ENCODE measurements at places on chromosomes 13 and 19.

GRCh38 chr19:36267061-36267845 is 52.3 kb downstream of the ZNF146 start:
- no peak for DNase-seq

DNA sequence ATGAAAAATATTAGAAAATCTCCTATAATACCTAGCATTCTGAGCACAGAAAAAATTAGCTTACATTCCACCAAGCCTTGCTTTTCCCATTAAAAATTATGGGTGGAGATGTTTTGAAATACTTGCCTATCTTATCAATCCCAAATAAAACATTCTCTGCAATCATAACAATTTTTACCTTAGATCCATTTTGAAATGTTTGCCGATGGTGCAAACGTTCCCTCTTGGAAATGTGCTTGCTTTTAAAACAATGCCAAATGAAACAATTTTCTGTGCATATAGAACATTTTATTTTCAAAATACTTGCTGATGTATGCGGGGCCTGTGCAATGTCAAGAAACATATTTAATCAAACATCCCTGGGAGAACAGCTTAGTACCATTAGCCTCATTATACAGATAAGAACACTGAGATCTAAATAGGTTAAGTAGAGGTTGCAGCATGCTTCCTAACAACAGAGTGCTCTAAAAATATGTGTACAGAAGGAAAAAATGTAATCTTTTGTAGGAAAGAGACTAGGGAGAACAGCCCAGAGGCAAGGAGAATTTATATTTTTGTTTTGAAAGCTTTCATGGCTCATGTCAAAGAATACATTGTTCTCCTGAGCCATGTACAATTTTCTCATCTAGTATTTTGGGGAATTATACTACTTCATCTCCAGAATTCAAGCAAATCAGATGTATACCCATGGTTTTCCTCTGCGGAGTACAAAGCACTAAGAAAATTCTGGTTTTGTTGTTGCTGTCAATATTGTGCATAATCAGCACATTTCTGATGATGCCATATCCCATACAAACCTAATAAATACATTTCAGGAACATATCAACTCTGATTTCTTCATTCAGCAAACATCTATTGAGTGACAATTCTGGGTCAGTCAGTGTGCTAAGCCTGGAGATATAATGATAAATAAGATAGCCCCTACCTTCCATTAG is 25.9 kb upstream of the FNDC3A start:
- DNase-seq, result no peak

GRCh38 chr13:89468081-89468480 is 1796.9 kb downstream of the SLITRK5 start:
- DNase-seq, result no peak

- DNase-seq, result no peak
Observed at GRCh38 chr13:60047918-60048317, 115.8 kb downstream of the DIAPH3 start.

- DNase-seq, result peak; percentile 25
Observed at GRCh38 chr19:13089139-13089856, 13.4 kb downstream of the LYL1 start.

- DNase-seq, result no peak
Observed at GRCh38 chr13:112132142-112132541, 65.2 kb downstream of the SOX1 start.

DNA sequence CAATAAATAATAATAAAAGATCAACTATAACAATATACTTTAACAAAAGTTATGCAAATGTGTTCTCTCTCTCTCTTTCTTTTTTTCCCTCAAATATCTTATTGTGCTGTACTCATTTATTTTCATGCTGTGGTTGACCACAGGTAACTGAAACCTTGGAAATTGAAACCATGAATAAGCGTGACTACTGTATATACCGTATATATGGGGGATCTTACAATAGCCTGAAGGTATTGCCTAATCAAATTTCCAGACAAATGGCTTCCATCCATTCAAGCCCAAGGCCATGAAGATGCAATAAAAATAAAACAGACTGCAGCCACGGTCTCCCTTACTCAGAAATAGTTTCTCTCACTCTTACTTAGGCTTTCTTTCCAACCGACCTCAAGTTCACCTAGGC is 98.3 kb downstream of the SLITRK6 start:
- no peak for DNase-seq

GRCh38 chr19:14375055-14375581 is 6.1 kb upstream of the ADGRE5 start:
- DNase-seq, result peak; percentile 89

DNA sequence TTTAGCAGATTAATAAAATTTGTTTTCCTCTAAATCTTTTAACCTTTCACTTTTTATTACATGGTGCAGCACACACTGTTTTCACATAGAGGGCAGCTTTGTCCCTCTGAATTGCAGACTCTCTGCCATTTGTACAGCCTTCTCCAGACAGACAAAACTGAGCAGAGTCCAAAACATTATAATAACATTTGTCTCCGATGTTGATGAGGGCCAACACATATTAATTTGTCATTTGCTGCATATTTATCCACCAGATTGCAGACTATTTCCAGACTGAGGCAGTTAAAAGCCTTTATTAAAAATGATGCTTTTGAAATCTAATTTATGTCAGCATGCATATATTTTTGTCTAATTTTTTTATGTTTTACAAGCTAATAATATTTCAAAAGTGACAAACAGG is 1251.9 kb upstream of the SLC10A2 start:
- DNase-seq, result no peak

- DNase-seq, result no peak
Observed at GRCh38 chr13:69980799-69981198, 126.8 kb upstream of the ATXN8OS start.

DNA sequence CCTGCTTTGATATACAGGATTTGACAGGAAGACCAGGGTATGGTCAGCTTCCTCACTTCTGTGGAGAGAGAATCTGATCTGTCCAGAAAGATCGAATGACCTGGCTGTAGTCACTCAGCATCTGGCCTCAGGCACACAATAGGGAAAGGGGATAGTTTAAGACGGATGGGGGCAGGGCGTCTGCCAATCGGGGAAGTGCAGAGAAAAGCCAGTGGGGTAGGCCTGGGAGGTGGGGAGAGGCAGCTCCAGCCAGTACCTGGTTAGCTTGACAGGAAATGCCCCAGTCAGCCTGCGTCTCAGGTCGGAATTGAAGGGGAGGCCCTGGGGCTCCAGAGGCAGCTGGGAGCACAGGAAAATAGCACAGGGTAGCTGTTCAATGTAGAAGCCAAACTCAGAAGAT is 12.4 kb downstream of the ZNF444 start:
- DNase-seq, result no peak

- no peak for DNase-seq
Observed at GRCh38 chr19:28876609-28877123, 336.3 kb downstream of the UQCRFS1 start.

- no peak for DNase-seq
Observed at GRCh38 chr19:51224163-51224641, 678 bp upstream of the CD33 start.

DNA sequence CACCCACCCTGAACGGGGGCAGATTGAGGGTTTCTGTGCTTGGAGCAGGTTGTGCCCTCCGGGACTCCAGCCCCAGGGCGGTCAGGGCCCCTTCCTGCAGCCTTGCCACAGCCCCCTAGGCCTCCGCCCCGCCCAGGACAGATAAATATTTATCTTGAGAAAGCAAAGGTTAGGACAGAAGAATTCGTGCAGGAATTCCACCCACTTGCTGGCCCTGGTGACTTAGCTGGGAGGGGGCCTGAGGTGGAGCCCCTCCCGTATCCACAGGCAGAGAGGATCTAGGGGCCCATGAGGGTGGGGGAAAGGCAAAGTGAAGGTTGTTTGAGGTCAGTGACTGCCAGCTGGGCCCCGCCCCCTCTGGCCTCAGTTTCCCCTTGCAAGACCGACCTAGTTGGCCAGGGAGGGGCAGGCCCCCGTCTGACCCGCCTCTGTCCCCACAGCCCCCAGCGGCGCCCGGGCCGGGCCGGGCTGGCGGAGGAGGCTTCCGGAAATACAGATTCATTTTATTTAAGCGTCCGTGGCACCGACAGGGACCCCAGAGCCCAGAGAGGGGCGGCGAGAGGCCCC is 5.2 kb downstream of the MIDN start:
- DNase-seq, result no peak

- no peak for DNase-seq
Observed at GRCh38 chr13:51730927-51731326, 73.0 kb downstream of the DHRS12 start.

DNA sequence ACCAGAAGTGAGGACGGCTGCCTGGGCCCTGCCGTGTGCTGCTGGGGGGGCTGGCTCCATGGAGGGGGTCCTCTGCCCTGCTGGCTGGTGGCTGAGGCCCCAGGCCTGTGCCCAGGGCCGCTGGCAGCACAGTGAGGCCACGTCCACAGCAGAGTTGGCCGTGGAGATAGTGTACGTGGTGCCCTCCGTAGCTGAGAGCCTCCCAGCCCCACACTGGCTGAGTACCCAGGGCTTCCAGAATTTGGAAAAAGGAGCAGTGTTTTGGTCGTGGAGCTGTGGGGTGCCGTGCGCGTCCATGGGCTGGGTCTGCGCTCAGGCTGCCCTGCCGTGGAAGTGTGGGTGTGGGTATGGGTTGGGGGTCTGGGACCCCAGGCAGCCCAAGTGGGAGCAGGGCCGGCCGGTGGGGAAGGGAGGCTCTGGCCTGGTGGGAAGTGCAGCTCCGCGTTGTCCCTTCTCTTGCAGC is 5.9 kb downstream of the PTBP1 start:
- no peak for DNase-seq

DNA sequence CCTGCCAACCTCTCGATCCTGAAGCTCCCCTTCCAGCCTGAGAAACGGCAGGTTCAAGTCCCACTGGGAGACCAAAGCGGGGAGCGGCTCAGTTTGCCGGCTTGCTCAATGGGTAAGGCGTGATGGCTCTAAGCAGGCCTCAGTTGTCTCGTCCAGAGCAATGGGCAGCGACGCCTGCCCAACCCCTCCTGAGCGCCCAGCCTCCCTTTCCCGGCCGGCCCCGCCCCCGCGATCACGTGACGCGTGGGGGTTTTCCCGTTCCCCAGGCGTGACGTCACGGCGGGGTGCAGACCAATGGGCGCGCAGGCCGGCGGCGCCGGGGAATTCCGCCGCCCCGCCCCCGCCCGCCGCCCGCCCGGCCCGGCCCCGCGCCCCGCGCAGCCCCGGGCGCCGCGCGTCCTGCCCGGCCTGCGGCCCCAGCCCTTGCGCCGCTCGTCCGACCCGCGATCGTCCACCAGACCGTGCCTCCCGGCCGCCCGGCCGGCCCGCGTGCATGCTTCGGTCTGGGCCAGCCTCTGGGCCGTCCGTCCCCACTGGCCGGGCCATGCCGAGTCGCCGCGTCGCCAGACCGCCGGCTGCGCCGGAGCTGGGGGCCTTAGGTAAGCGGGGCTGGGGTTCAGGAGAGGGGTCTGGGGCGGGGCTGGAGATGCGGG is at the start of gene RELB:
Gene RELB (plus strand): TSS at position 378 of the 653 bp plus-strand sequence. CDS start 116 bp downstream, at position 494.
- DNase-seq, result peak; percentile 93
